NCI-H526 (cell line): ENCODE measurements at places on chromosomes 2 and 18.

DNA sequence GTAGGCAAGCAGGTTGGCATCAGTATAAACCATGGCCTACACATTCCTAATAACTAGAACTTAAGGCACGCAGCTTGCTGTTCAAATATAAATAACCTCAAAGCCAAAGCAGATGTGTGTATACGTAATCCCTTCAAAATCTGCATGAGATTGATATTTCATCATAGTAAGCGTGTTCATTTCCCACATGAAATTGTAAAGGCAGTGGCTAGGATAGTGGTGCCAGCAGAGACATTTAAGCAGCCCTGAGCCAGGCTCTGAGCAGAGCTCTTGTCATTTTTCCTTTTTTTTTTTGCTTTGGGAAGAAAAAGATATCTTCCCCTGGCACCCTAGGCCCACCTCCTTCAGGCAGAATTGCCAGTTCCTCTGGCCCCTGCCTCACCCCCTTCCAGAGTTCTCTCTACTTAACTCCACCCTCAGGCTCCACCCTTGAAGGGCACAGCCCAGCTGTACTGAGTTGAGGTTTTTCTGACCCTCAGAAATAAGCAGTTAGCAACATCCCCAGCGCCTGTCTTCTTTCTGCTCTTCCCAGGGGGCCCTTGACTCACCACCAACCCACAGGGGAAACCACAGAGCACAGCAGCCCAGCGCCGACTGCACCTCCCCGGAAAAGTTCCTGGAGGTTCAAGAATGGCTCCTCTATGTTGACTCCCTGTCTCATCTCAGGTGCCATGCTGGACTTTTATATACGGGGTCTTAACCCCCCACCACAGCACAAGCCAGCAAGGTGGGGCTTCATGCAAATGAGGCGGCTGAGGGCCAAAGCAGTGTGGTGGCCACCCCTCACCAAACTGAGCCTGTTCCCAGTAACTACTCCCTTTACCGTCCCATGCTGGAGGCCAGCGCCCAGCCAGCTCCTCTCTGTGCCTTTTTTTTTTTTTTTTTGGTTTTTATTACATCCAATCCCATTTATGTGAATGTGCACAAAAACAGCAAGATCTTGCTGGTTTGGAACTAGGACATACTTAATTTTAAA lies 84.7 kb downstream of the EHD3 start:
- no peak for DNase-seq

DNA sequence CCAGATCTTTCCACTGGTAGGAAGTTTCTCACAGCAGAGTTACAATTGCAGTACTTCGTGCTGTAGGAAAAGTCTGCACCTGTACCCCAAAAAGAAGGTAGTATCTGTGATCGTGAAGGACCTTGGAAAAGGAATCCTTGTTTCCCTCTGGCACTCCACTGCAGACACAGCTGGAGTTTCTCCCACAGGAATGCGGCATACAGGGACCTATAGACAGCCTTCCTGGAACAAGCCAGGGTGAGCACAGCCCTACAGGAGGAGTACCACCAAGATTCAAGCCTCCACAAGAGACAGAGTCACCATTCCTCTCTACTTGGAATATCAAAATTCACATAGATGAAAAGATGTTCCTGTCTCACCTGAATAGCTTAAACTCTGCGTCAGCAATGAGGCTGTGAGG lies 372.4 kb downstream of the CMPK2 start:
- DNase-seq = no peak

DNA sequence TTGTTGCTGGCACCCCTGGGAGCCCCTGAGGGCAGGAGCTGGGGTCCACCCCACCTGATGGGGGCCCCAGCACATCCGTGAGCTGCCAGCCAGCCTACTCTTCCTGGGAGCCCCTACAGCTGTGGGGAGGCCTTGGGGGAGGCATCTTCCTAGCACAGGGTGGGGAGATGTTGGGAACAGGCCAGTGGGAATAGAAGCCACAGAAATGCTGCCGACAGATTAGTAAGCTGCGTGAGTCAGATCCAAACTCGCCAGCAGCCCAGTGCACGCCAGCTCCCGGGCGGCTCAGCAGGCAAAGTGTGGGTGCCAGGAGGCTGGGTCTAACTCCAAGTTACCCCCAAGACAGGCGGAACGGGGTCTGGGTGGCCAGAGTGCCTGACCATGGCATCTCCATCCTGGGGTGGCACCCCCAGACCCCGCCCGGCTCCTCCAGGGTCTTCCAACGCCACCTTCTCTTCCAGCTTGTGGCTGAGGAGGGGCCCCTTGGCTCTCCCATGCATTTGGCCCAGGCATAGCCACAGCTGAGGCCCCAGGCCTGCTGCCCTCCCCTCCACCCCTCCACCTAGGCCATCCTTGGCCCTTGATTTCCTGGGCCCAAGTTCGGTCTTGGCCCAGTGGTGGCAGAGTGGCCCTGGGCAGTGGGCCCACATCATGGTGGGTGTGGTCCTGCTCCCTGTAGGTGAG lies 15.3 kb downstream of the CROCC2 start:
- DNase-seq = no peak

DNA sequence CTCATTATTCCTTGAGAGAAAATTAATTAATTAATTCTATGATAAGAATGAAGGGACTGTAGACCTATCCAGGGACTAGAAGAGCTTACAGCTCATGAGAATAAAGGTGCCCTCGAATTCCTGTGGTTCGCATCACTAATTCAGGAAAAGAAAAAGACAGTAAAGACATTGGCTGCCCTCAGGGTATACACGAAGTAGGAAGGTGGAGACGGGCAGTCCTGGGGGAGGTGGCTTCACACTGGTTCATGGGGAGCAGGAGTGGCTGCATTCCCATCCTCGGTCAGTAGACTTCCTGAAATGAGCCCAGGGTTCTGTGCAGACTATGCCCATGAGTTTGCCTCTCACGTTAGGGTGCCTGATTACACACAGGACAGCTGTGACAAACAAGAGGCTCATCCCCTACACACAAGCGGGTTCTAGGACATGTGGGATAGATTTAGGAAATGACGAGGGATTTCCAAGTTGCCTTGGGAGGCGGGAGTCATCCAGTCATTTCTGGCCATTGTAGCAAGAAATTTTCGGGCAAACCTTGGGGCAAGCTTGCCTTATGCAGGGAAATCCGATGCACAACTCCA lies 282.2 kb downstream of the CYP26B1 start:
- no peak for DNase-seq

DNA sequence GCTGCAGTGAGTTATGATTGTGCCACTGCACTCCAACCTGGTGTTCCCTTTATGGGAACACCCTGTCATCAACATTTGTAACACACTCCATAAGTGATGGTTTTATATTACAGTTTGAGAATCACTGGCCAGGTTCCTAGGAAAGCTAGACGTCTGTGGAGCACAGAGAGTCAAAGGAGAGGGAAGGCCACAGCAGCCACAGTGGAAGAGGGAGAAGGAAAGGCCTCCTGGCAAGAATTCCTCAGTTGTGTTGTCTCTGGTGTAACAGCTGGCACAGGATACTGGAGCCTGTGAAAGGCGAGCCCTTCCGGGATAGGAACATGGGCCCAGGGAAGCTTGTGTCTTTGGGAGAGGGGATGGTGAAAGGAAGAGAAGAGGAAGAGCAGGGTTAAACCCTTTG lies 360.5 kb upstream of the PIK3C3 start:
- DNase-seq = no peak

- no peak for DNase-seq
Measured at GRCh38 chr2:65579506-65580235, 147.3 kb upstream of the SPRED2 start.

DNA sequence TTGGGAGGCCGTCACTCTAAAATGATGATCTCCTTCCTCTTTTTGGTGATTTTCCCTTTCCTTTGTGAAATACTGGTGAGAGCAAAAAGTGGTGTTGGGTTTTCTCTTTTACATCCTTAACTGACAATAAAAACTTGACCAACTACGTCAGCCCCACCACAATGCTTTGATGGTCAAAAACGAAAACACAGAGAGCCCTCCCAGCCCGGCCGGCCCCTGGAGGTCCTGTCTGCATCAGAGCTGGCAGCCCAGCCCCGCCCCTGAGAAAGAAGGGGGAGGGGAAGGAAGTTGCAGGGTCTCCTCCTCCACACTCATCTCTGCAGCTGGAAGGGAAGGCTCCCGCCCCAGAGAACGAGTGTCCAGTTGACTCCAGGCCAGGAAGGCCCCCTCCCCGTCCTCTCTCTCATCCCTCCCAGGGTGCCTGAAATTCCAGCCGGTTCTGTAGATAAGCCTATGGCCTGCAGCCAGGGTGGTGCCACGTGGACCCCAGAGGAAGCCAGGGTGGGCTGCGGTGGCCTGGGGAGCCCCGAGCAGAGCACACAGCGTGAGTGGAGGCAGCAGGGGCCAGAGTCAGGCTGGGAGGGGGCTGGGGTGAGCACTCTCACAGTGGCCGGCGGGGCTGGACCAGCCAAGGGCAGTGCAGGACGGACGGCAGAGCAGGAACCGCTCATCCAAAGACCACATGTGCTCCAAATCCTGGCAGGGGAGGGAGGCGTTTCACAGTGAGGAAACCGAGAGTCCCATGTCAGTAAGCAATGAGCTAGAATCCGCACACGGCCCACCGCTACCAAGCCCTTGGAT lies 19.8 kb downstream of the BIN1 start:
- no peak for DNase-seq

GRCh38 chr18:49160079-49160930 lies 209.5 kb upstream of the SMAD7 start:
- no peak for DNase-seq

- no peak for DNase-seq
Measured at GRCh38 chr2:180990794-180991193, 10.4 kb downstream of the UBE2E3 start.
